ENCODE measurements at places on chromosomes 1 and 21. TPM values are rescaled to one million over a fixed set of nuclear protein-coding genes. Genes with fewer than 3 reads are reported as not detected.

The HORMAD1 gene
- total RNA-seq: not detected

DNA sequence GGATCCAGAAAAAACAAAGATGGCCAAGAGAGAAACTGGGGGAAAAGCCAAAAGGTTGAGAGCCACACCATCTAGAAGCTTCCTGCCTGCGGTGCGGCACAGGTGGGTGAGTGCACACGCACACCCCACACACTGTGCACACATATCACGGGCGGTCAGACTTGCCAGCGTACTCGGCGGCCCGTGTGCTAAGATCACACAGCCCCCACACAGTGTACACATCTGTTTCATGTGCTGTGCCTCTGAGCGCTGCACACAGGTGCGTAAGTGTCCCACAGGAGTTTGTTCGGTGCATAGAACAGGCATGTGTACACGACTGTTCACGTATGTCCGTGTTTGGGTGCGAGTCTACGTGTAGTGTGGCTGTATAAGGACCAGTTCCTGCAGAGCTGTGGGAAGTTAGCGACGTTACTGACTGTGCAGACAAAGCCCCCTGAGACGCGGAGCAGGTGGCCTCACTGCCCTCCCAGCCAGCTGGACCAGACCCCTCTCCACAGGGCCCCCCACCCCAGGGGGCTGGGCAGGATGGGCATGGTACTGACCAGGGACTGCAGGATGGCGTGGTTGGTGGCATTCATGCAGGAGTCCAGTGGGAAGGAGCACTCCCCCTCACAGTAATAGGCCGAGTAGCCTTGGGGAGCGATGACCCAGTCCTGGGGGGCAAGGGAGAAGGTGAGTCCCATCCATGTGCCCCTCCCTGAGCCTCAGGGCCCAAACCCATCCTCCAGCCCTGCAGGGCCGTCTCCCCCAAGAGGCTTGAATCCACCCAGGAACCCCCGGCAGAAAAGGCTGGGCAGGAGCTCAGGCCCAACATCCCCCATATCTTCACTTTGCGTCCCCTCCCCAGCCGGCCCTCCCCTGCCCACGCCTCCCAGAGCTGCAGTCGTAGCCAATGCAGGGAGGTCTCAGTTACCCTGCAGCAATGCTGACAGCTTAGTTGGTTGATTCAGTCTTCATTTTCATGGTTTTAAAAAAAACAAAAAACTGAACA is 8.3 kb downstream of the OXCT2 start:
- H3K27me3 ChIP-seq: no peaks in the 10 kb centered on the region
- DNase-seq: no peak
- no peaks in the 10 kb centered on the region for H3K4me1 ChIP-seq
- no peak overlapping the region for H3K27ac ChIP-seq
- peaks cover 4% of the 10 kb centered on the region for H3K36me3 ChIP-seq

GRCh38 chr1:15833842-15834405 is 13.6 kb upstream of the SPEN start:
- H3K27ac ChIP-seq: peak overlapping the region; percentile 28
- H3K27me3 ChIP-seq: no peaks in the 10 kb centered on the region
- H3K4me1 ChIP-seq: peaks cover 2% of the 10 kb centered on the region
- H3K36me3 ChIP-seq: no peaks in the 10 kb centered on the region
- DNase-seq: no peak

GRCh38 chr21:27532076-27532475 is 565.2 kb upstream of the ADAMTS5 start:
- DNase-seq: peak; percentile 63
- H3K4me1 ChIP-seq: peaks cover 4% of the 10 kb centered on the region
- H3K27me3 ChIP-seq: no peaks in the 10 kb centered on the region
- H3K4me3 ChIP-seq: no peak overlapping the region

The NUDT4B gene
- 19.9 TPM for total RNA-seq

GRCh38 chr1:223301371-223301770 is 62.6 kb downstream of the SUSD4 start:
- H3K4me3 ChIP-seq: no peak overlapping the region
- no peaks in the 10 kb centered on the region for H3K36me3 ChIP-seq
- H3K27me3 ChIP-seq: no peaks in the 10 kb centered on the region
- no peak for DNase-seq

- H3K27ac ChIP-seq: no peak overlapping the region
- H3K4me1 ChIP-seq: peaks cover 17% of the 10 kb centered on the region
- no peak for DNase-seq
- no peak overlapping the region for H3K4me3 ChIP-seq
These were observed 30.0 kb upstream of the ETS2 start for GRCh38 chr21:38775733-38776132.

The RIMS3 gene
- total RNA-seq: 0.28 TPM

The HPCA gene
- total RNA-seq: not detected

The ARTN gene
- total RNA-seq: not detected

- peaks cover 14% of the 10 kb centered on the region for H3K36me3 ChIP-seq
- no peak overlapping the region for H3K27ac ChIP-seq
- no peak for DNase-seq
- no peaks in the 10 kb centered on the region for H3K27me3 ChIP-seq
- H3K4me1 ChIP-seq: no peaks in the 10 kb centered on the region
These were observed 62.3 kb downstream of the MRPL37 start for GRCh38 chr1:54262244-54262643.

GRCh38 chr1:115499253-115499652 is 142.5 kb upstream of the VANGL1 start:
- DNase-seq: no peak
- no peaks in the 10 kb centered on the region for H3K36me3 ChIP-seq
- H3K4me1 ChIP-seq: peaks cover 8% of the 10 kb centered on the region
- H3K27ac ChIP-seq: no peak overlapping the region
- H3K27me3 ChIP-seq: no peaks in the 10 kb centered on the region

The UBE2U gene
- not detected for total RNA-seq

- no peaks in the 10 kb centered on the region for H3K27me3 ChIP-seq
- no peak overlapping the region for H3K27ac ChIP-seq
- no peaks in the 10 kb centered on the region for H3K4me1 ChIP-seq
- H3K36me3 ChIP-seq: peaks cover 5% of the 10 kb centered on the region
- no peak for DNase-seq
- H3K4me3 ChIP-seq: no peak overlapping the region
These were observed 57.5 kb upstream of the PRKACB start for GRCh38 chr1:84086616-84087015.

DNA sequence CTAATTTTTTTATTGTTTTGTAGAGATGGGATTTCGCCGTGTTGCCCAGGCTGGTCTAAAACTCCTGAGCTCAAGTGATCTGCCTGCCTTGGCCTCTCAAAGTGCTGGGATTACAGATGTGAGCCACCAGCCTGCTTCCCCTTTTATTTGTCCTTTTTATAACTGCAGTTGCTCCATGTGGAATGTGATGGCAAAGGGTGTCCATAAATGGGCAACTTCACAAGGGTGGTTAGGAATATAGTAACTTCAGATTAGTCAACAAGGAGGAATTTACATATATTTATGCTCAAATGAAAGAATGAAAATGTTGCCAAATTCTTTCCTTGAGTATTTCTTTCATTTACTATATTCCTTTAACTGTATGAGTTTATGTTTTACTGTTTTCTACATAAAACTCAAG is 182.9 kb downstream of the BACH1 start:
- H3K4me1 ChIP-seq: peaks cover 21% of the 10 kb centered on the region
- peak overlapping the region; percentile 94 for H3K27ac ChIP-seq
- H3K4me3 ChIP-seq: no peak overlapping the region

GRCh38 chr1:182397653-182398393 is 2.6 kb downstream of the TEDDM1 start:
- H3K4me1 ChIP-seq: no peaks in the 10 kb centered on the region
- H3K4me3 ChIP-seq: no peak overlapping the region
- DNase-seq: peak; percentile 33
- H3K36me3 ChIP-seq: no peaks in the 10 kb centered on the region
- no peaks in the 10 kb centered on the region for H3K27me3 ChIP-seq
- H3K27ac ChIP-seq: no peak overlapping the region

The BLACAT1 gene
- under 0.01 TPM for total RNA-seq

DNA sequence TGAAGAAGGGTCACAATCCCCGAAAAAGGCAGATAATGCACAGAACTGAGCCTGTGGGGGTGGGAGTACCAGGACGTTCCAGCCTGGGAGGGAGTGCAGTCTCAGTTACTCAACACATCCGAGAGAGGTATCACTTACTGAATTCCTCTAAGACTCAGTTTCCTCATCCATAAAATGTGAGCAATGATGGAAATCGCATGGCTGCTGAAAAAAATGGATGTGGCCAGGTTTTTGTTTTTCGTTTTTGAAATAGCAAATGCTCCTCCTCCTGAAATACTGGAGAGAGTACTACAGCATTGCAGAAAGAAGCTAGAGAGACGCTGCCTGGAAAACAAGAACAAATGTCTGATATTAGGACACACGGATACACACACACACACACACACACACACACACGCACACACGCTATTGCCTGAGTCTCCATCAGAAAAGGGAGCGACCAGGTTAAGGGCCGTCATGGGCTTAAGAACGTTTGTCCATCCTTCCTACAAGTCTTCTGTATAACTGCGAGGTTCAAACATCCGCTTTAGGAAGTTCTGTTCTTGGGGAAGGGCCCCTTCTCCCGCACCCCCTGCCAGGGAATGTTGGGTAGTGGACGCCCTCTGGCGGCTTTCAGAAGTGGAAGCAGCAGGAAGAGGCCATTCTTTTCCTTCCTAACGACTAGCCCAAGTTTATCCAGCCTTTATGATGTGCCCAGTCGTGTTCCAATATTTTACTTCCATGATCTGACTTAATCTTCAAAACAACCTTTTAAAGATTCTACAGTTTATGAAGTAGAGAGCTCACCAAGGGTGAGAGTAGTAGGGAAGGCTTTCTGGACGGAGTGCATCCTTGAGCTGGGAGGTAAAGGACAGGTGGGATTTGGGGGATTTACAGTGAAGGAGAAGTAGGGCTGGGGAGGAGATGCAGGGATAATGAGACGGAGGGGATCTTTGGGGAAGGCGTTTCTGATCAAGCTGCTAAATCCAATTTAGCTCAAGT is 699 bp upstream of the NES start:
- H3K27me3 ChIP-seq: peaks cover 23% of the 10 kb centered on the region
- peaks cover 9% of the 10 kb centered on the region for H3K36me3 ChIP-seq
- peaks cover 31% of the 10 kb centered on the region for H3K4me1 ChIP-seq
- H3K4me3 ChIP-seq: peak overlapping the region; percentile 25
- H3K27ac ChIP-seq: peak overlapping the region; percentile 70

The ZC3H12A gene
- total RNA-seq: 3.1 TPM

DNA sequence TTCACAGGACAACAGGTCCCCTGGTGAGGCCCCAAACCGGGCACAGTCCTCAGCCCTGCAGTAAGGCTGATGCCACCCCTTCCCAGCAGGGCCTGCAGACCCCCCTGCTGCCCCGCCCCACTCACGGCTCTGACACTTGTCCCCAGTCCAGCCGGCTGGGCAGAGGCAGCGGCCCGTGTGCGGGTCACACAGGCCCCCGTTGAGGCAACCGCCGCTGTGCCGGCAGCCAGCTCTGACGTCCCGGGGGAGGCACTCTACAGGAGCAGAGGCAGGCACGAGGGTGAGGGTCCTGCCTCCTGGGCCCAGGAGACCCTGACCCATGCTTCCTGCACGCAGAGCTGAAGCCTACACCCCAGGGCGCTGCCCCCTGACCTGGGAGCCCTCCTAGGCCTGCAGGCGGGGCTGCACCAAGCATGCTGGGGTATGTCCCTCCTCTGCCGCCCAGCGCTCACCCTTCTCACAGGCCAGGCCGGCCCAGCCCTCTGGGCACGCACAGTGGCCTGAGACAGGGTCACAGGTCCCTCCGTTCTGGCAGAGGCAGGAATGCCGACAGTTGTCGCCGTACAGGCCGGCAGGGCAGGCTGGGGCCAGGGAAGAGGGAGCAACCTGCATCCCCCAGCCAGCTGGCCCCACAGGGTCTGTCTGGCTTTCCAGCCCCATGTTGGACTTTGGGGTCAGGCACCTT is 43.9 kb downstream of the ARHGEF16 start:
- no peak overlapping the region for H3K4me3 ChIP-seq
- H3K4me1 ChIP-seq: no peaks in the 10 kb centered on the region
- no peaks in the 10 kb centered on the region for H3K27me3 ChIP-seq

The CRP gene
- total RNA-seq: not detected

DNA sequence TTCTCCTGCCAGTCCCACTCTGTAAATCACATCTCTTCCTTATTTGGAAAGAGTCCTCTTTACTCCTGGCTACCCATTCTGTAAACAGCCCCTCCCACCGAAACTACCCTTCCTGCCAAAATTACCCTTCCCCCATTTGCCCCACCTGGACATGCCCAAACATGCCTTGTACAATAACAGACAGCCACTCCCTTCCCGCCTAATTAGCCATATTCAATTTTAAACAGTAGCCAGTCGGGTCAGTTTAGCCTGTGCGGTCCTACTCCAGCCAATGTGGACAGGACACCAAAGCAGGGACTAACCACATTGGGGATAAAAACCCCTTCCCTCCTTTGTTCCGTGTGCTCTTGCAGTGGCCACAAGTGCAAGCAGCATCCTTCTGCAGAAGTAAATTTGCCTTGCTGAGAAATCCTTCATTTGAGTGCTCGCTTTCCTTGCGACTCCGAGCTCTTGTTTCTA is 56.3 kb upstream of the MAP10 start:
- H3K27ac ChIP-seq: no peak overlapping the region
- H3K4me3 ChIP-seq: no peak overlapping the region
- no peak for DNase-seq
- H3K36me3 ChIP-seq: no peaks in the 10 kb centered on the region
- no peaks in the 10 kb centered on the region for H3K4me1 ChIP-seq

GRCh38 chr1:156959414-156959813 is 39.0 kb downstream of the LRRC71 start:
- DNase-seq: peak; percentile 77
- H3K36me3 ChIP-seq: peaks cover 63% of the 10 kb centered on the region
- no peaks in the 10 kb centered on the region for H3K27me3 ChIP-seq
- no peak overlapping the region for H3K27ac ChIP-seq
- peaks cover 3% of the 10 kb centered on the region for H3K4me1 ChIP-seq
